ENCODE measurements at places on chromosomes 5 and 9.

- DNase-seq, result no peak
These were observed 144.6 kb upstream of the SLC30A5 start for GRCh38 chr5:68949256-68949655.

DNA sequence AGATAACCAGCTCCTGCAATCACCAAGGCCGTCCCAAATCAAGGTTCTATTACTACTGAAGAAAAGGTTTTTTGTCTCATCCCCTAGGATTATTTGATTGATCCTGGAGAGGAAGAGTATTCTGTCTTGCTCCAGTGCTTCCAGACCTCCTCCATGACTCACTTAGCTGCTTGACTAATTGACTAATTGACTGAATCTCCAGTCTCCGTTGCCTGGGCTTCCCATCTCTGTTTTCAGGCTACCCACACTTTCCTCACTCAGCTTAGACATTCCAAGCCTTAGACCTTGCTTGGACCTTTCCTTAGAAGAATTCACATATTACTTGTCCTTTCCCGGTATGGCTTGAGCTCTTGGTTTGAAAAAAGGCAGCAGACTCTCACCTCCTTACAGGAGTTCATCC lies 60.6 kb downstream of the FRMD3 start:
- DNase-seq, result no peak

GRCh38 chr9:107409581-107410389 lies 79.8 kb downstream of the KLF4 start:
- DNase-seq, result no peak

DNA sequence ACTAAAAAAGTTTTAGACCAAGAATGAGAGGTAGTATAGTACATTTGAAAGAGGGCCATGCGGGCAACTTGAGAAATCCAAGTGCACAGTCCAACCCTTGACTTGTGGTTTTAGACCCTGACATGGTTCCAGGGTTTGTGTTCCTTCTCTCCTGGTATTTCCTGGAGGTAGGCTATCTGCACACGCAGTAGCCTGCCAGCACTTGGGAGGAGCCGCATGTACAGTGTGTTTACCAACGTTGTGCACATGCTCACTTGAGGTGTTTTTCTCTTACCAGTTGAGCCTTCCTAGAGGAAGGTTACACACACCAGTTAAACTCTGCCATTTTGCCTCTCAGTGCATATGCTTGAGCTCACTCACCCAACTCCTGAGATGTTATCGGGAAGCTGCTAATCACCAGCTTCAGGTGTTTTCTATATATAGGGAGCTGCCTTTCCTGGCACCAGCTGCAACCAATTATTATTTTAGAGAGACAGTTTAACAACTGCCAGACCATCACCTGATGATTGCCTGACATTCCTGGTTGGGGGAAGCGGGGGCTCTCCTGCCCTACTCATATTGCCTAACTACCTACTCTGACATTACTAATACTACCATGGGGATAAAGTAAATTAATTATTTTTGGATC lies 593.4 kb upstream of the TUSC1 start:
- no peak for DNase-seq

GRCh38 chr9:136978073-136978864 lies 965 bp downstream of the PTGDS start:
- DNase-seq, result peak; percentile 57

Measured in suppressor macrophage treated with lipopolysaccharide for 1 hour (primary cell).